Type B pancreatic cell (in vitro differentiated cells): ENCODE measurements at places on chromosomes 12 and 14.

GRCh38 chr14:88439088-88439487, 53.6 kb downstream of the SPATA7 start:
- H3K36me3 ChIP-seq = peaks cover 44% of the 10 kb centered on the region
- no peak for DNase-seq
- no peaks in the 10 kb centered on the region for H3K27me3 ChIP-seq
- H3K27ac ChIP-seq = no peak overlapping the region

GRCh38 chr12:132178801-132179401, 34.6 kb downstream of the NOC4L start:
- no peaks in the 10 kb centered on the region for H3K36me3 ChIP-seq
- DNase-seq = no peak
- H3K27ac ChIP-seq = no peak overlapping the region
- no peak overlapping the region for H3K4me3 ChIP-seq
- peaks cover 60% of the 10 kb centered on the region for H3K27me3 ChIP-seq
- peaks cover 5% of the 10 kb centered on the region for H3K4me1 ChIP-seq

GRCh38 chr12:29711381-29711780, 72.4 kb downstream of the TMTC1 start:
- DNase-seq = no peak
- no peaks in the 10 kb centered on the region for H3K27me3 ChIP-seq
- no peak overlapping the region for H3K4me3 ChIP-seq
- peaks cover 13% of the 10 kb centered on the region for H3K36me3 ChIP-seq
- H3K4me1 ChIP-seq = peaks cover 15% of the 10 kb centered on the region
- no peak overlapping the region for H3K27ac ChIP-seq

- DNase-seq = peak; percentile 77
- no peaks in the 10 kb centered on the region for H3K36me3 ChIP-seq
- peaks cover 20% of the 10 kb centered on the region for H3K27me3 ChIP-seq
- H3K4me3 ChIP-seq = peak overlapping the region; percentile 94
- H3K27ac ChIP-seq = peak overlapping the region; percentile 12
- H3K4me1 ChIP-seq = peaks cover 49% of the 10 kb centered on the region
Measured at GRCh38 chr14:89618811-89619551, 201.9 kb upstream of the FOXN3 start.

GRCh38 chr12:2783936-2784600, 10.7 kb upstream of the FKBP4 start:
- peaks cover 5% of the 10 kb centered on the region for H3K4me1 ChIP-seq
- peak overlapping the region; percentile 6 for H3K27ac ChIP-seq
- H3K27me3 ChIP-seq = peaks cover 56% of the 10 kb centered on the region
- peak overlapping the region; percentile 75 for H3K4me3 ChIP-seq

- DNase-seq = no peak
- H3K4me3 ChIP-seq = no peak overlapping the region
- H3K27me3 ChIP-seq = no peaks in the 10 kb centered on the region
- peaks cover 32% of the 10 kb centered on the region for H3K4me1 ChIP-seq
Measured at GRCh38 chr14:99672506-99673304, 11.4 kb upstream of the CYP46A1 start.

DNA sequence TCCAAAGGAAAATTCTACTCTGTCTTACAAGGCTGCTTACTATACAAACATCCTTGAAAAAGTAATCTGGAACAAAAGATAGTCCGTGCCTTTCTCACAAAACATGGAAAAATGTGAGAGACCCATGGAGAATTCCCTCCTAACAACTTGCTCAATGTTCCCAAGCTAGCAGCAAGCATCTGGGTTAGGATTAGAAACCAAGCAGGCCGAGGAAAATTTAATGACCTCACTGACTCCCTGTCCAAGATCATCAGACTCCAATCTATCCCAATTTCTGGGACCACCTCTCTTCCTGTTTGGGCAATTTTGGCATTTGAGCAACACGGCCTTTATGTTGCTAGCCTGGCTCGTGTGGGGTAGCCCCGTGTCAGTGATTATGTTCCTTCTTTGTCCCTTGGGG, 18.1 kb upstream of the GSG1 start:
- H3K27ac ChIP-seq = no peak overlapping the region
- no peak for DNase-seq
- no peak overlapping the region for H3K4me3 ChIP-seq
- H3K27me3 ChIP-seq = peaks cover 9% of the 10 kb centered on the region

- peaks cover 22% of the 10 kb centered on the region for H3K36me3 ChIP-seq
- H3K27ac ChIP-seq = no peak overlapping the region
- no peak for DNase-seq
- no peak overlapping the region for H3K4me3 ChIP-seq
Measured at GRCh38 chr14:31449971-31450610, 7.2 kb downstream of the DTD2 start.

DNA sequence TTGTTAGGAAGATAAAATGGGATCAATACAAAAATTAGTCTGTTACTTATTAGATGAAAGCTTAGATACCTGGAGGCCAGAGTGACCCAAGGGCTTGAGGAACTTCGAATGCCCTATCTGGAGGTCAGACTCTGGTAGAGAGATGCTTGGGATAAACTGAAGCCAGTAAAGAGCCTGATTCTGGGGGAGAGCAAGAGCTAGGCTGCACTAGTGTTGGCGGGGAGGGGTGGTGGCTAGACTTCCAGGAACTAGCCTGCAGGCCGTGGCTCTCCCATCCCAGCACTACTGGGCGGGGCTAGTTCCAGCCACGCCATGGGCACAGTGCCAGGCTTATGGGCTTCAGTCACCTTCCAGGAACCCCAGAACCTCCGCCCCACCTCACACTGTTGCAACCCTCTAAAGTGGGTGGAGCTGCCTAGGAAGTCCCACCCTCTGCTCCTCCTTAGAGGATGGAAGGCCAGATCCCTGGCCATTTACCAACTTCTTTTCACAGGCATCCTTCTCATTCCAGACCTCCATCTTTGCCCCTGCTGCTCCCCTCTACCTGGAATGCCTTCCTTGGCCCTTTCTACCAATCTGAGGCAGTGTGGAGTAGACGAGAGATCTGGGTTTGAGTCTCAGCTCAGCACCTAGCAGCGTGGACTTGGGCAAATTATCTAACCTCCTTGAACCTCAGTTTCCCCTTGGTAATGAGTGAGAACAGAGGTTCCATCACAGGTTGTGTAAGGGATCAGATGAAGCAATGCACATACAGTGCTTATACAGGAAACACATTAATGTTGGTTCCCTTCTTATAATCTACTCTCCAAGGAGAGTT, 6.3 kb upstream of the NFE2 start:
- H3K4me3 ChIP-seq = no peak overlapping the region
- peaks cover 8% of the 10 kb centered on the region for H3K4me1 ChIP-seq
- no peaks in the 10 kb centered on the region for H3K36me3 ChIP-seq

DNA sequence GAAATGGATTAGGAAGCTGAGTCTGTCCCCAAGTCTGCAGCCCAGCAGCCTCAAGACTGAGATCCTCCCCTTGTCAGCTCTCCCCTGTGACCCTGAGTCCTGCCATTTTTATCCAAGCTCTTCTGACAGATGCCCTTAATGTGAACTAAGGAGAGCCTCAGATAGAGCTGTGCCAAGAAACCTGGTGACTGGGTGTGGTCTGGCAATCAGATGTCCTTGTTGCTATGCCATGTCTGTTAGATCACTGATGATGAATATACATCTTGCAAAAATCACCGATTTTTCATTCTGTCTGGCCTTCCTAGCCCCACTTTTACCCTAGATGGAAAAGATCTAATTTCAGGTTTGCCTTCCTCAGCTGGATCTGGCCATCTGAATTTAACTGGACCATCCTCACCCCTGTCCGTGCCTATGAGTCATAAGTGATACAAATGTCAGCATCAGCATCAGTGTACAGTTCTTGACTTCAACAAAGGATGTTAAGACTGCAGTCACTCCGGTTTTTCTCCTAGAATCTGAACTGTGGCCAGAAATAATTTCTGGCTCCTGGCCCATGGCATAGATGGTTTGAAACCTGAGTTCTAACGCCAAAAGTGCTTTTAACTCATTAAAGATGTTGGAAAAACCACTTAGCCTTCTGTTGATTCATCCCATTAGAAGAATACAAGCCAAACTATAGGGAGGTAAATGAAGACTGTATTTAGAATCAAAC, 61.2 kb upstream of the GRIP1 start:
- H3K4me3 ChIP-seq = no peak overlapping the region
- H3K4me1 ChIP-seq = peaks cover 17% of the 10 kb centered on the region
- DNase-seq = no peak
- H3K27me3 ChIP-seq = no peaks in the 10 kb centered on the region
- no peaks in the 10 kb centered on the region for H3K36me3 ChIP-seq
- H3K27ac ChIP-seq = no peak overlapping the region

GRCh38 chr14:87430810-87431209, 562.2 kb downstream of the GALC start:
- H3K4me1 ChIP-seq = peaks cover 6% of the 10 kb centered on the region
- no peaks in the 10 kb centered on the region for H3K36me3 ChIP-seq

- peak overlapping the region; percentile 49 for H3K27ac ChIP-seq
- H3K36me3 ChIP-seq = no peaks in the 10 kb centered on the region
- peaks cover 26% of the 10 kb centered on the region for H3K4me1 ChIP-seq
- H3K4me3 ChIP-seq = no peak overlapping the region
- DNase-seq = no peak
Measured at GRCh38 chr14:101962503-101962874, 1.9 kb upstream of the DYNC1H1 start.

DNA sequence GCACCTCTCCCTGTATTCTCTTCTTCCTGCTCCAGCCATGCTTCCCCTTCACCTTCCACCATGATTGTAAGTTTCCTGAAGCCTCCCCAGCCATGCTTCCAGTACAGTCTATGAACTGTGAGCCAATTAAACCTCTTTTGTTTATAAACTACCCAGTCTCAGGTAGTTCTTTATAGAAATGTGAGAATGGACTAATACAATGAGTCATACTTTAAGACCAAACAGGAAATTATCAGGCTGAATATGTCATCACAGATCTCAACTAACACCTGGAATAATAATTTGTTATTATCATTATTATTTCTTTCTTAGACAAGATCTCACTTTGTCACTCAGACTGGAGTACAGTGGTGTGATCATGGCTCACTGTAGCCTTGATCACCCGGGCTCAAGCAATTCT, 85.4 kb downstream of the KCNMB4 start:
- H3K4me1 ChIP-seq = no peaks in the 10 kb centered on the region
- no peaks in the 10 kb centered on the region for H3K36me3 ChIP-seq
- H3K27me3 ChIP-seq = no peaks in the 10 kb centered on the region
- H3K4me3 ChIP-seq = no peak overlapping the region
- no peak for DNase-seq
- no peak overlapping the region for H3K27ac ChIP-seq

DNA sequence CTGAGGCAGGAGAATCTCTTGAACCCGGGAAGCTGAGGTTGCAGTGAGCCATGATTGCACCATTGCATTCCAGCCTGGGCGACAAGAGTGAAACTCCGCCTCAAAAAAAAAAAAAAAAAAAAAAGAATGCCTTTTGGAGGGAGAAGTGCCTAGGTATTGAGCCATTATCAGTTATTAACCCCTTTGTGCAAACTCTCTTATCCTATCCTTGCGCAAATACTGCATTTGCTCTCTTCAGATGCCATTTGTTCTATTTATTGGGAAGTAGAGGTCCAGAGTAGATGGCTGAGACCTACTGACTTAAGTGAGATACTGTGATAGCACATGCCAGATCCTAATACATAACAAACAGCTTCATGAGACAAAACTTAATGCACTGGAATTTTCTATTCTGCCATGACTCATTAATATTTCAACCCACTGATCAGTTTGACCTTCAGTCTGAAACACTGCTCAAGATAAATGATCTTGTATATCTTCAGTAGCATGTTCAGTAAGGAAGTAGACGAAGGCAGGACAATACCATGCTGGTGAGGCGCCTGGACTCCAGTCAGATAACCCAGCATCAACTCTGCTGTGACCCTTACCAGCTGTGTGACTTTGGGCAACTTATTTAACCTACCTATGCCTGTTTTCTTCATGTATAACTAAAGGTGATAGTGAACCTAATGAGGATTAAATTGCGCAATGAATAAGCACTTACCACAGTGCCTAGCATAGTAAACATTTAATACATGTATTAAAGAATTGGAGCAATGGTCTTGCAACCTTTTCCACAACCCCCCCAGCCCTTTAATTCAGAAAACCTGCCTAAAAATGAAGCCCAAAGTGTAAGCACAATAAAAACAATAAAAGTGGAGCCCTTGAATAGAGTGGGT, 5.7 kb upstream of the DNAAF2 start:
- no peaks in the 10 kb centered on the region for H3K27me3 ChIP-seq
- H3K4me3 ChIP-seq = no peak overlapping the region
- peaks cover 25% of the 10 kb centered on the region for H3K4me1 ChIP-seq
- no peak for DNase-seq
- H3K36me3 ChIP-seq = peaks cover 23% of the 10 kb centered on the region
- no peak overlapping the region for H3K27ac ChIP-seq

DNA sequence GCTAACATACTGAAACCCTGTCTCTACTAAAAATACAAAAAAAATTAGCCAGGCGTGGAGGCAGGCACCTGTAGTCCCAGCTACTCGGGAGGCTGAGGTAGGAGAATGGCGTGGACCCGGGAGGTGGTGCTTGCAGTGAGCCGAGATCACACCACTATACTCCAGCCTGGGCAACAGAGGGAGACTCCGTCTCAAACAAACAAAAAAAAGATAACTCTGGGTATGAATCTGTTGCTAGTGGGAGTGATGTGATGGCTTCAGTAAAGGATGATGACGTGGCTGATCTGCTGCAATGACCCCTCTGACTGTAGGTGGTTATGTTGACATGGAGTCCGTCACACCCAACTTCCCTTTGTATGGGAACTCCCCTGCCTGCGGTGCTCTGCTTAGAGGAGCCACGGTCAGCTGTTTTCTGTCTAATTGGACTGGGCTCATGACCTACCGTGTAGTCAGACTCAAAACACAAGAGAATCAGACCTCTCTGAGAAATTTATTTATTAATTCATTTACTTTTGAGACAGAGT, 59.1 kb upstream of the MED13L start:
- no peak overlapping the region for H3K4me3 ChIP-seq
- no peak for DNase-seq
- H3K27me3 ChIP-seq = peaks cover 2% of the 10 kb centered on the region
- H3K4me1 ChIP-seq = peaks cover 13% of the 10 kb centered on the region
- H3K27ac ChIP-seq = no peak overlapping the region
- H3K36me3 ChIP-seq = no peaks in the 10 kb centered on the region

DNA sequence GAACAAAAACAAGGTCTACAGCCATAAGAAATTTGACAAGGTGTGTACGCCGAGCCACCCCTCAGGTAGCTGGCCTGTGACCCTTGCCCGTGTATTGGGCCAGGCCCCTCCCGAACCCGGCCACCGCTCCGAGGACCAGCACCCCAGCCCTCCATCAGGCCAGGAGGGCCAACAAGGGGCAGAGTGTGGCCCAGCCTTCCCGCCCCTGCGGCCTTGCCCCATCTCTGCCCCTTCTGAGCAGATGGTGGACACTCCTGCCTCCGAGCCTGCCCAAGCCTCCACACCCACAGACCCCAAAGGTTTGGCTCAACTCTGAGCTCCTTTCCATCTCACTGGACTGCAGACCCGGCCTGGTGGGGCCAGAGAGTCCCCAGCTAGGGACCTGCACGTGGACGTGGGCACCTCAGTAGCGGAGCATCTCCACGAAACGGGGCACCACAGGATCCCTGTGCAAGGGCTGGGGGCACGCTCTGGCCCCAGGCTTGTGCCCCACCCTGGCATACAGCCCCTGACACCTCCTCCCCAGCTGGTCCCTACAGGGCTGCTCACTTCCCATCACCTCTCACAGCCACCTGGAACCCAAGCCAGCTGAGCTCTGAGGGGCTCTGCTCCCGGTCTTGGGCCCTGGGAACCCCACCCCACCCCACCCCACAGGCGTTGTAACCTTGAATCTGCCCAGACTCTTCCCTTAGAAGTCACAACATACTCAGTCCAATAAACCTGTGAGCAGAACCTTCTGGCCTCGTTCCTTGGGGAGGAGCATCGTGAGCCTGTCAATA, 3.3 kb downstream of the P2RX2 start:
- H3K4me3 ChIP-seq = peak overlapping the region; percentile 66
- peaks cover 22% of the 10 kb centered on the region for H3K4me1 ChIP-seq
- H3K27me3 ChIP-seq = peaks cover 19% of the 10 kb centered on the region
- peak overlapping the region; percentile 94 for H3K27ac ChIP-seq
- peak; percentile 69 for DNase-seq
- peaks cover 7% of the 10 kb centered on the region for H3K36me3 ChIP-seq
